ENCODE measurements at places on chromosomes 4 and X.
A peak's percentile ranks its signal among the peaks of the same experiment; 100 is the strongest.

DNA sequence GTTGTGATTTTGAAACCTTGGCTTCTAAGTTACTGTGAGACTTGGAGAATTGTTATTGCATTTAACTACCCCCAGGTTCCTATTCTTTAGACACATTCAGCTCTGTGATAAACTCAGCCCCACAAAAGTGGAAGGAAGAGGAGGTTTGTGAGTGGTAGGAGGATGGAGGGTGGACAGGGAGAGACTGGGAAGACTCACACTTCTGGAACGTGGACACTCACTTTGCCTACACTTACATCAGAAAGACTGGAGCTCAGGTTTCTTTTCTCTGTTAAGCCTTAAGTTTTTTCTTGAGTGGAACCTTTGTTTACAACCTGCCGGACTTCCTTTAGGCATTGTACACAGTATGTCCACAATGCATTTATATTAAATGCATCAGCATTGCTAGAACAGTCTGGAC is 99.0 kb downstream of the AREG start:
- DNase-seq: peak; percentile 64

DNA sequence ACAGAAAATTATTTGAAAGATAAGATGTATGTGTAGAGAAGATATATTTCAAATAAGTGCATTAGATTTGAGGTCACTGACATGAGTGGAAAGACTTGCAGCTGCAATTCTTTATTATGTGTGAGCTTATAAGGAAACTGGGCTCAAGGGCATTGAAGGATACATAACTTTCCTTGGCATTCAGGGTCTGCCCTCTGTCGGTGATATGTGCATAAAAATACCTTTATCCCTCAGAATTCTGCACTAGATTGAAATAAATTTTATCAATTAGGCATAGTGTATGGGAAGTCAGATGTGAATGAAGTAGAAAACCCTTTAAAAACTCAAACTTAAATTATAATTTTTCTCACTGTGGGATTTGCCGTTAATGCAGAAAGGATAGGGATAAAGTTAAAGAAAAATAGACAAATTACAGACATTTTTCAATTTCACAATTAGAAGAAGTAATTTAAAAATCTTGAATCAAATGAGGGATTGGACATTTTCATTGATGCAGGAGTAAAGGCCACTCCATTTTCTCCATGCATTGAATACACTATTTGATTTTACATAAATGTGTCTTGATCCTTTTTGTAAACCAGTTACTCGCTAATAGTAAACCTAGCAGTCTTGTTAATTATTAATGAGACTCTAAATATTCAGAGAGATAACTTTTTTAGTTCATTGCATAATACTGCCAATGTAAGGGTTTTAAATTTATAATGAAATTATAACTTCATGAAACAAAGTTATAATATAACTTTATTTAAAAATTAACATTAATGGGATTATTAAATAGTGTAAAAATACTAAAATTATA is 21.0 kb upstream of the ETNPPL start:
- no peak for DNase-seq

GRCh38 chrX:136273986-136274385 is 22.8 kb upstream of the MAP7D3 start:
- DNase-seq: no peak

GRCh38 chrX:48589482-48590162 is 7.7 kb upstream of the WDR13 start:
- no peak for DNase-seq

- peak; percentile 81 for DNase-seq
Measured at GRCh38 chr4:184653650-184654049, 4.1 kb downstream of the PRIMPOL start.
